Mucosa of gallbladder (tissue), 1 donor: ENCODE measurements at places on chromosomes 4 and X. TPM values are rescaled to one million over a fixed set of nuclear protein-coding genes. Genes with fewer than 3 reads are reported as not detected.

NAP1L2 gene
- 4.4 TPM for total RNA-seq

ARHGAP10 gene
- total RNA-seq: 52.2 TPM

GSX2 gene
- not detected for total RNA-seq

MAGT1 gene
- total RNA-seq: 69.4 TPM

F9 gene
- 0.55 TPM for total RNA-seq

ASB9 gene
- total RNA-seq: 2.9 TPM

ZCCHC12 gene
- 0.20 TPM for total RNA-seq

SULT1E1 gene
- total RNA-seq: 0.29 TPM

PASD1 gene
- total RNA-seq: not detected

PAGE1 gene
- not detected for total RNA-seq

XPNPEP2 gene
- total RNA-seq: 2.0 TPM

PSAPL1 gene
- total RNA-seq: not detected

HS6ST2 gene
- 1.2 TPM for total RNA-seq

CORIN gene
- total RNA-seq: 6.6 TPM

DNA sequence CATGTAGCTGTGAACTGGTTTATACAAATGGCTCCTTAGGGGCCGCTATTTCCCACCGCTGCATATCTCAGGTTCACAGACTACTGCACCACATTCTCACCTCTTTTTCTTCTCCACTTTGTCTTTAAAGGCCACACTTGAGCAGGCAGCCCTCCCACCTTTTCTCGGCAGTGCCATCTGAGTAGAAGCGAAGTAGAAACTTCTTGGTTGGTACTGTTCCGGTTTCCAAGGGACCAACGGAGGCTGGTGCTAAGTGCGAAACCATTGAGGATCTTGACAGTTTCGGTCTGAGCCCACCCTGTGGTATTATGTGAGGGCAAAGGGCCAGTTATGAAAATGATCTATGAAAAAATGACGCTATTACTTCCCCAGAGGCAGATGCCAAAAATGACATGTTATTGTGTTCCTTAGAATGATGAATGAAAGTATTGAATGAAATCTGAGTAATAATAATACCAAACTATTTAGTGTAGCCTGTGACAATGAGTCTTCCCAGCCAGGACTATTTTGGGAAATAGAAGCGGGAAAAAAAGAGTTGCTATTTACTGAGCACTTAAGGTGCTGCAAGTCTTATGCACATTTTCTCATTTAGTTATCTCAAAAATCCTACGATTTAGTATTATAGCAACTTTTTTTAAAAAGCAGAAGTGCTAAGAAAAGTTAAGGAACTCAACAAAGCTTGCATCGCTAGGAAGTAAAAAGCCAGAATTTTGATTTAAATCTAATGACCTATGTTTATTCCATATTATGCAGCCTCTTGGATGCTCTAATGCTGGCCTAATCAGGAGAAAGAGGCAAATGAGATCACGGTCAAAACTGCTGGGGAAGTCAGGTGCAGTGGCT lies 29.6 kb upstream of the CHRNA9 start:
- no peak for DNase-seq

GRCh38 chr4:130486186-130486585 lies 1390.2 kb downstream of the C4orf33 start:
- no peak for DNase-seq

- no peak for DNase-seq
Measured at GRCh38 chr4:179803857-179804256, 2361.6 kb upstream of the AGA start.

DNA sequence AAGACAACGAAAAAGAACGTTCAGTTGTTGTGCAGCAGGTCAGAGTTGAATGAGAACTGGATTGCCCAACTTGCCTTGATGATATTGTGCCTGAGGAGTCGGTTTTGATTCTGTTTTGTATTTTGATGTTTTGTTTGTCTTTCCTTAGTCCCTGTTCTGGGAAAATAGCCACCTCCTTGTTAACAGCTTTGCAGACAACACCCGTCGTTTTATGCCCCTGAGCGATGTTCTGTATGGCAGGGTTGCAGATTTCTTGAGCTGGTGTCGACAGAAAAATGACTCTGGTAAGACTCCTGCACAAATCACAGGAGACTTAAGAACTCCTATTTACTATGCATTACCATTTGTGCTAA lies 4.5 kb downstream of the BST1 start:
- DNase-seq: no peak

GRCh38 chr4:168197926-168198325 lies 105.6 kb downstream of the ANXA10 start:
- DNase-seq: no peak

DNA sequence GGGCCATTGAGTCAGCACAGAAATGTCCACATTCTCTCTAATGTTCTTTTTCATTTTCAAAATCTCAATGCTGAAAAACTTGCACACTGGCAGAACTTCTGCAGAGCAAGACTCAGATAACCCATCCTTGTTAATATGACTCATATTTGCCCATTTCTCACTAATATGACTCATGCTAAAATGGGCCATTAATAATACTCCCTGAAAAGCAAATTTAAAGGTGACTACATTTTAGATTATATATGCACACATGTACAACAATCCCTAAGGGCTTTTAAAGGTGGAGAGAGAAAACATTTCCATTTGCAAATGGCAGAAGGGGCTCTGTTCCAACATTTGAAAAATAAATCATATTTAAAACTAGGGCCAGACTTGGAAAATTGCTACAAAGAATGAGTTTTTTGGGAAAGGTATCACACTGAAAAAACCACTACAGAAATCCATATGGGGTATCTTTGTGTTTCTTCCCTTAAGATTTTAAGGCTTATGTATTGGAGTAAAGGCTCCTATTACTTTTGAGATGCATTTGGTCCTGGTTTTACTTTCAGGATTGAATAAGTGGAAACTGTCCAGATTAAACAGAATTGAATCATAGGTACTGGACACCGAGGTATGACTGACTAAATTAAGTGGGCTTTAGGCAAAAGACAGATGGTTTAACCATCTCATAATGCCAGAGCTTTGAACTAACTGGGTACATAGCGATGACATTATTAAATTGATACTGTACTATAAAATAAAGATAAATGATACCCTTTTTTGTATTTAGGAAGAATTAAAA lies 30.0 kb downstream of the TLR2 start:
- DNase-seq: no peak

- DNase-seq: no peak
Measured at GRCh38 chr4:75495476-75495875, 18.7 kb downstream of the RCHY1 start.

GRCh38 chr4:68407868-68408190 lies 39.4 kb upstream of the TMPRSS11E start:
- DNase-seq: no peak

DNA sequence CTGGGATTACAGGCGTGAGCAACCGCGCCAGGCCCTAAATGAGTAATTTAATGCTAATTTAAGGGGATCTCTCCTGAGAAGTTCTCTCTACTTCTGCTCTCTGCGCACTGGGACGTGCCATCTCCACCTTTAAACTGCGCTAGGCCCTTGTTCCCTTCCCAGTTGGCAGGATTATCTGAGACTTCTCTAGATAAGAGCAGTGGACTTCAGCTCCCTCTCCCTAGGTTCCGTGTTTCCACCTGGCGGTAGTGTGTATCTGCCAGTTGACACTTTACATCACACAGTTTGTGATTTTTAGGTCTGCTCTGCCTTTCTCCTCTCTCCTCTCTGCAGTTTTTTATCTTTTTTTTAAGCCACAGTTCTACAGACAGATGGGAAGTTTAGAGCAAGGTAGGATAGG lies 40.2 kb downstream of the ARHGAP10 start:
- no peak for DNase-seq

DNA sequence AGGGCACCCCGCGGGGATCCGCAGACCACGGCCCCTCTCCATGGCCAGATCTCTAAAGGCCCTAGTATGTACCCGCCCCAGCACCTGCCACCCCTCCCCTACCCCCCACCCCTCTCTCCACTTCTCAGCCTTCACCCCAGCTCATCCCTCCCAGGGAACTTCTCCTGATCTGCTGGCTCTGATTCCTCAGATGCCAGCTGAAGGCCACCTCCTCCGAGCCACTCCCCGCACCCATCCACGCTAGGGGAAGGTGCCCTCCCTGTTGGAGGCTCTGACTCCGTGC lies 11.9 kb downstream of the PSAPL1 start:
- no peak for DNase-seq

- no peak for DNase-seq
Measured at GRCh38 chr4:18513861-18514260, 492.3 kb upstream of the LCORL start.

DNA sequence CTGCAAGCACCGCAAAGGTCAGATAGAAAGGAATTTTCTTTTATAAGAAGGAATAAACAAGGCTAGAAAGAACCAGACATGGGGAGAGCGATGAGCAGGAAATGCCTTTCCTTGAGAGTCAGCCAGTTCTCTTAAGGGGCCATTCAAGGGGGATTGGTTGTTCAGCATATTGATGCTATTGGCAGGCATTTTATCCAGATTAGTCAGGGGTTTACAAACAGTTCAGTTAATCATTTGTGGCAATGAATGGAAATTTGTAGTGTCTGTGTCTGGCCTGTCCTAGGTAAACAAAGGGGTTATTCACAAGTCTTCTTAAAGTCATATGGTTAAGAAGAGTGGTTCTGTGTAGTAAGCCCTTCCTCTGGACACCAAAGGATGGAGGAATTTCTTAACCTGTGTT lies 184.7 kb upstream of the FRMPD4 start:
- no peak for DNase-seq

- no peak for DNase-seq
Measured at GRCh38 chrX:46202733-46203514, 342.3 kb downstream of the ZNF674 start.

DNA sequence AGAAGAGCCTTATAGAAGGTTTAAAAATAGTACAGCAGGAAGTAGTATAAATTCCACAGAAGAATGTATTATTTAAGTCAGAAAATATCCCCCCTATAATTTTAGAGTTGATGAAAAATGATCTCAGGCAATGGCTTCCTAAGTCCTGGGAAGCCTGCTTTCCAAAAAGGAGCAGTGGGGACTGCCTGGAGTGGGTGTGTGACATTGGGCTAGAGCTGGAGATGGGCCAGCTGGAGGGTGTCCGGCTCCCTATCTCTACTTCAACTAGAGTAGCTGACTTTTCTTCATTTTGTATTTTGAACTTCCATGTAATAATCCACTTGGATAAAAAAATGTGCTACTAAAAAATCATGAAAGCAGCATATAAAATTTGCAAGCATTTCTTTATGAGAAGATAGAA lies 253.9 kb downstream of the ANK2 start:
- no peak for DNase-seq

DNA sequence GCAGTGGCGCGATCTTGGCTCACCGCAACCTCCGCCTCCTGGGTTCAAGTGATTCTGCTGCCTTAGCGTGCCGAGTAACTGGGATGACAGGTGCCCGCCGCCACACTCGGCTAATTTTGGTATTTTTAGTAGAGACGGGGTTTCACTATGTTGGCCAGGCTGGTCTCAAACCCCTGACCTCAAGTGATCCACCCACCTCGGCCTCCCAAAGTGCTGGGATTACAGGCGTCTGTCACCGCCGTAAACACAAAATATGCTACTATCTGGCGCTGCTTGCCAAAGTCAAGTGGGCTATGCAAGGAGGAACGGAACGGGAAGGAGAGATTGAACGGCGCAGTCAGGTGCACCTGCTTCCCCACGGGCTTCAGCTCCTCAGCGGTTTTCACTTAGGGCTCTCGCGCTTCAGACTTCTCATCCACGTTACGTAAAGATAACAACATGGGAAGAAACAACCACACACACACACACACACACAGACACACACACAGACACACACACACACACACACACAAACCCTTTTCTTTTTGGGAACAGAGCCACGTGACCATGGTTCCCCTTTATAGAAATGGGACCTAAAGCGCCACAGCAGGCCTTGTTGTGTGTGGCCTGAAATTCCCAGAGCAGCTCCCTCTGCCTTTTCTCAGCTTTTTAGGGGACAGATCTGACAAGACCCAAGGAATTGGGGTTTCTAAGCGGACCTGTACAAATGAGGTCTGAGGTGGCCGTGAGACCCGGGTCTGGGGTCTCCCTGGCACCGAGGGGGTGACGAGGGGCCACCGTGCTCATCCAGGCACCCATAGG lies 1.5 kb downstream of the P2RY8 start:
- peak; percentile 40 for DNase-seq

DNA sequence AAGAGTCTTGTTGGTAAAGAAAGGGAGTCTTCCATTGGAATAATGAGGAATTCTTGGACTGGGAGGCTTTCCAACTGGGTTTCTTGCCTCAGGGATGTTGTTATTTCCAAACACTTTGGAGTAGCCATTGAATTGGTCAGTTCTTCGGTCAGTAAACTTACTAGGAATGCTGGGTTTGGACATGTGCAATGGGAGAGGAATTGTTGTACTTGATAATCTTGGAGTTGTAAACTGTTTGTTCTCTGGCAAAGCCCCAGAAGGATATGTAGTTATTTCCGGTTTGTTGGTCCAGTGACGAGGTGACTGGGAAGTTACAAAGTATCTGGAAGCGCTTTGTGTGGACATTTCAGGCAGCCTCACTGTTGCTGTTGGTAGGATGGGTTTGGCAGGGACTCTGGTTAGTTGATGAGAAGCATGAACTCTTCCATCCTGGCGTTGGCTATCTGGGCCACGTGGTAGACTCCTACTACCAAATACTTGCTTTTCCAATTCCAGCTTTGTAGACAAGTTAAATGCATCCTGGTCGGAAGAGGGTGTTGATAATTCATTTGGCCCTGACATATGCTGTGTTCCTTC lies 25.9 kb downstream of the MXRA5 start:
- DNase-seq: peak; percentile 14

- no peak for DNase-seq
Measured at GRCh38 chr4:66929748-66930147, 615.6 kb downstream of the CENPC start.

GRCh38 chrX:30219372-30219771 lies 4.0 kb downstream of the MAGEB2 start:
- DNase-seq: no peak

GRCh38 chr4:168390041-168390440 lies 71.5 kb upstream of the DDX60 start:
- DNase-seq: no peak

GRCh38 chr4:19368800-19369199 lies 882.9 kb upstream of the SLIT2 start:
- no peak for DNase-seq

GRCh38 chr4:770022-770421 lies 55.9 kb downstream of the CPLX1 start:
- DNase-seq: no peak

GRCh38 chr4:93480452-93480851 lies 348.1 kb upstream of the ATOH1 start:
- DNase-seq: no peak

GRCh38 chr4:137454767-137455166 lies 77.5 kb downstream of the PCDH18 start:
- no peak for DNase-seq

DNA sequence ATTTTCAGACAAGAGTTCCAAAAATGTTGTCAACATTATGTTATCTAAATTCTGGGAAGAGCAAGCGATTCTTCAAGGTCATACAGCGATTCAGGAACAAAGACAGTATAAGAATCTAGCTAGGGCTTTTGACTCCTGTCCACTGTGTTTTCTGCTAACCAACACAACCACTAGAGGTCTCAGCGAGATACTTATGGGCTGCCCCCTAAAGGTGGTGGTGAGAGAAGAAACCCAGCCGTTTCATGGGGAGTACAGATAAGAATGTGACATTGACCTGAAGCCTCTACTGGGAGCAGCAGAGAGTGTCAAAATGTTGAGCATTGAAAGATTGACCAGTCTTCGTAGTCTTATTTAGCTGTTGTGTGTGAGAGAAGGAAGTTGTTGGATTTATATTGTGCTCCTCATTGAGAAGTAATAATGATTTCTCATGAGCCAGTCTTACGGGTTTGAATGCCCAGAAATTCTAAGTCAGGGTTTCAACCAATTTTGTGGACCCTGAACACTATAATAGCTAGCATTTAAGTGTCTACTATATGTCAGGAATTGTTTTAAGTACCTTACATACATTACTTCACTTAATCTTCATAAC lies 168.3 kb downstream of the SPRY1 start:
- DNase-seq: peak; percentile 66

GRCh38 chrX:79368441-79368840 lies 1.3 kb upstream of the ITM2A start:
- no peak for DNase-seq
